Calu3 (cell line): ENCODE measurements at places on chromosomes 11 and 22. TPM values are rescaled to one million over a fixed set of nuclear protein-coding genes. Genes with fewer than 3 reads are reported as not detected.

The ANKK1 gene
- total RNA-seq: 0.56 and 0.90 TPM in 2 replicates

The C11orf16 gene
- total RNA-seq: not detected in 2 replicates

The USP2 gene
- total RNA-seq: 1.1 TPM in 2 replicates

The OR56A4 gene
- 0.26 TPM in 1 of 2 replicates, not detected in the other for total RNA-seq

The RHOD gene
- 24.1 and 24.7 TPM in 2 replicates for total RNA-seq

The RAD9A gene
- 26.9 and 38.6 TPM in 2 replicates for total RNA-seq

The ADM gene
- total RNA-seq: 2.0 and 4.6 TPM in 2 replicates

The SHANK3 gene
- 2.1 and 2.5 TPM in 2 replicates for total RNA-seq

The KRTAP5-2 gene
- total RNA-seq: not detected in 2 replicates

The GVQW3 gene
- total RNA-seq: 6.7 and 7.2 TPM in 2 replicates

The PKP3 gene
- 128 and 154 TPM in 2 replicates for total RNA-seq

The NRIP3 gene
- total RNA-seq: 0.73 and 0.83 TPM in 2 replicates

The POU2F3 gene
- total RNA-seq: 2.6 and 3.3 TPM in 2 replicates

The MPZL2 gene
- 69.6 and 81.7 TPM in 2 replicates for total RNA-seq

The GUCY1A2 gene
- 0.12 TPM in 1 of 2 replicates, not detected in the other for total RNA-seq

The POTEH gene
- not detected in 2 replicates for total RNA-seq

The HBG2 gene
- not detected in 2 replicates for total RNA-seq

The ELMOD1 gene
- 0.35 TPM in 1 of 2 replicates, not detected in the other for total RNA-seq

The OR4D5 gene
- total RNA-seq: not detected in 2 replicates

The OR5A1 gene
- total RNA-seq: not detected in 2 replicates

The DNAJB7 gene
- not detected in 2 replicates for total RNA-seq

The TNNT3 gene
- total RNA-seq: not detected in 2 replicates

The TH gene
- total RNA-seq: not detected in 2 replicates

The PATE2 gene
- not detected in 2 replicates for total RNA-seq

The MISFA gene
- 5.5 and 7.3 TPM in 2 replicates for total RNA-seq

The ALDH3B2 gene
- total RNA-seq: 2.4 and 2.9 TPM in 2 replicates

The MS4A4A gene
- not detected in 2 replicates for total RNA-seq

The NRGN gene
- 5.8 and 6.0 TPM in 2 replicates for total RNA-seq

The MMP8 gene
- total RNA-seq: not detected in 2 replicates

The SF1 gene
- total RNA-seq: 312 and 319 TPM in 2 replicates

The NDUFS3 gene
- total RNA-seq: 104 and 107 TPM in 2 replicates

The AKIP1 gene
- total RNA-seq: 23.0 and 26.8 TPM in 2 replicates

The OR8D4 gene
- not detected in 2 replicates for total RNA-seq

The DCDC1 gene
- 0.68 TPM in 1 of 2 replicates, not detected in the other for total RNA-seq

The LGALS1 gene
- total RNA-seq: 61.4 and 72.3 TPM in 2 replicates

The CCDC15 gene
- 2.3 TPM in 2 replicates for total RNA-seq

The MS4A3 gene
- total RNA-seq: not detected in 2 replicates

The NAT10 gene
- 74.7 and 80.1 TPM in 2 replicates for total RNA-seq

The C11orf86 gene
- total RNA-seq: not detected in 2 replicates

The CECR2 gene
- total RNA-seq: 0.09 and 0.15 TPM in 2 replicates

The UPK3A gene
- not detected in 2 replicates for total RNA-seq
